ENCODE measurements at places on chromosomes 13 and 19. TPM values are rescaled to one million over a fixed set of nuclear protein-coding genes. Genes with fewer than 3 reads are reported as not detected.

WDR83 gene
- polyA plus RNA-seq = 15.2 TPM

CYP2F1 gene
- polyA plus RNA-seq = 0.04 TPM

WTIP gene
- 0.18 TPM for polyA plus RNA-seq

SLAIN1 gene
- 10.8 TPM for polyA plus RNA-seq

DNA sequence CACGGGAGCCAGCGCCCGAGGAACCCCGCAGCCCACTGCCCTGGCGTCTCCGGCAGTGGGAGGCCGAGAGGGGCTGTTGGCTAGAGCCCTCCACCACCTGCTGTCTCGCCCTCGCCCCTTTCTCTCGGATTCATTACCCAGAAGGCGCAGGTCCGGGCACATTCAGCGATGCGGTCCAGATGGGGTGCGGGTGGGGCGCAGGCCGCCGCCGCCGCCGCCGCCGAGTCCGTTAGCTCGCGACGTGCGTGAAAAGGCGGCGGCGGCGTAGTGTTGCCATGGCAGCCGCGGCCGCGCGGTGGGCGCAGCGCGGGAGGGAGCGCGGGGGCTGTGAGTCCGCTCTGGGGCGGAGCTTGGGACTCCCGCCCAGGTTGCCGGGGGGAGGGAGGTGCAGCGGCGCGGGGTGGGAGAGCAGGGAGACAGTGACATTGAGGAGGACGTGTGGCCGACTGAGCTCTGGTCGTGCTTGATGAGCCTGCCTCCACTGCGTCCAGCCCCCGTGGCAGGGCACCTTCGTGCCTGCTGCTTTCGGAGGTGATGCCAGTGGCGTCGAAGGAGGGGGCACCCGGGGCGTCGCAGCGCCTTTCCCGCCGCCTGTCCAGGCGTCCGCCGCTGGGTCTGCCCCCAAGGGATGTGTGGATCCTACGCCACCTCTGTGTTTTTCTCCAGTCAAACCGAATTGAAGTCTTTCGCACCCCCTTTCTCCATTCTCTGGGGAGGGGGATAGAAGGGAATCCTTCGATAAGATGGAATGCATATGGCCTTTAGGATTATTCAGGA is at the start of gene KATNAL1:
KATNAL1 (minus strand) TSS at position 358 of the 777 bp plus-strand sequence. CDS start 23,774 bp downstream, outside the sequence.
- H3K4me3 ChIP-seq = peak within 1 kb of the TSS; percentile 92
- no peak for DNase-seq
- peaks cover 34% of the 10 kb centered on the region for H3K4me1 ChIP-seq
- no peaks in the 10 kb centered on the region for H3K36me3 ChIP-seq
- peak within 1 kb of the TSS; percentile 87 for H3K27ac ChIP-seq
- no peaks in the 10 kb centered on the region for H3K27me3 ChIP-seq

- DNase-seq = no peak
- H3K27ac ChIP-seq = no peak overlapping the region
- H3K27me3 ChIP-seq = no peaks in the 10 kb centered on the region
- H3K36me3 ChIP-seq = peaks cover 71% of the 10 kb centered on the region
- H3K4me1 ChIP-seq = peaks cover 44% of the 10 kb centered on the region
These were observed 5.0 kb downstream of the U2AF2 start for GRCh38 chr19:55659822-55660221.

Measured in B cell (primary cell).